Foreskin keratinocyte (primary cell): ENCODE measurements at places on chromosomes 6 and 20. TPM values are rescaled to one million over a fixed set of nuclear protein-coding genes. Genes with fewer than 3 reads are reported as not detected.

The KHDRBS2 gene
- not detected in 2 replicates for total RNA-seq

The ADGB gene
- total RNA-seq, result not detected in 2 replicates

The SLC32A1 gene
- not detected in 2 replicates for total RNA-seq

The PAK5 gene
- not detected in 2 replicates for total RNA-seq

The SLC24A3 gene
- total RNA-seq, result 0.20 and 0.25 TPM in 2 replicates

The GJA10 gene
- not detected in 2 replicates for total RNA-seq

The PLAGL2 gene
- 11.6 and 12.3 TPM in 2 replicates for total RNA-seq

The JPH2 gene
- total RNA-seq, result 7.1 and 7.8 TPM in 2 replicates
